ENCODE measurements at places on chromosomes 7 and 10. TPM values are rescaled to one million over a fixed set of nuclear protein-coding genes. Genes with fewer than 3 reads are reported as not detected.

GRCh38 chr7:31664890-31665289 lies 22.1 kb upstream of the PPP1R17 start:
- no peak for DNase-seq

GRCh38 chr7:2260820-2261219 lies 18.8 kb downstream of the NUDT1 start:
- no peak for DNase-seq

SPDYE2B gene
- 0.62 TPM for polyA plus RNA-seq

DNA sequence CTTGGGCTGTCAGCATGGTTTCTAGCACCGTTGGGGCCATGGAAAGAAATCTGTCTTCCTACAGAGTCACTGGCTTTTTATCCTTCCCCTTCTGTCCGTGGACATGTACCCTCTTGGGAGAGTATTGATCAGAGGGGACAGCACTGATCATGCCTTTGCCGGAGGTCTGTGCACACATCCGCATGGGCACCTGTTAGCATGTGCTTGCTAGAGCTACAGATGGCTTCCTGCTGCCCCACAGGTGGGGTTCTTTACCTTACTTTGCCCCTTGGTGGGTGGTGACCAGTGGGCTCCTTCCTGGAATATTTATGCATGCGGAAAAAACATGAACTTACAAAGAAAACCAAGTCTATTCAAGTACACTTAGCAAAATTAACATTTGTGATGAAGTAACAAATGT lies 24.9 kb downstream of the RPS24 start:
- no peak for DNase-seq

GRCh38 chr7:16615228-16615627 lies 30.3 kb downstream of the ANKMY2 start:
- no peak for DNase-seq

SLC13A1 gene
- 17.3 TPM for polyA plus RNA-seq

NUTM2E gene
- polyA plus RNA-seq = 0.10 TPM

SPRN gene
- 5.1 TPM for polyA plus RNA-seq

DNA sequence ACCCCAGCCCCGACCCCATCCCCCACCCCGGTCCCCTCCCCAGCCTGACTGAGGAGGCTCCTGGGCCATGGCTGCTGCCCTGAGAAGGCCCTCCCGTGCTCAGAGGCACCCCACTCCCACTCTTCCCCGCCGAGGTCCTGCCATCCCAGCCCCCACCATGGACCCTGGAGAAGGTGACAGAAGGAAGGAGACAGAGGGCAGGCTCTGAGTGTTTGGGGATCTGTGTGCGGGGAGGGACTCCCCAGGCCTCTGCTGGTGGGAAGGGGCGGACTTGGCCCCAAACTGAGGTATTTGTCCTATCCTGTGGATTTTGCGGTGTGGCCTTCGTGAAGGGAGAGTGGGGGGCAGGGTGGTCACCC lies 53.4 kb downstream of the PWWP2B start:
- no peak for DNase-seq

GRCh38 chr7:143882020-143882603 lies 19.9 kb downstream of the TCAF1 start:
- peak; percentile 77 for DNase-seq

YAE1 gene
- polyA plus RNA-seq = 43.2 TPM

GRCh38 chr10:33412653-33413361 lies 78.3 kb upstream of the NRP1 start:
- DNase-seq = no peak

TSC22D4 gene
- polyA plus RNA-seq = 58.3 TPM

GRCh38 chr10:25483999-25484398 lies 309.2 kb downstream of the GPR158 start:
- DNase-seq = no peak

GRCh38 chr10:98460837-98461499 lies 14.2 kb upstream of the HPS1 start:
- no peak for DNase-seq

DNA sequence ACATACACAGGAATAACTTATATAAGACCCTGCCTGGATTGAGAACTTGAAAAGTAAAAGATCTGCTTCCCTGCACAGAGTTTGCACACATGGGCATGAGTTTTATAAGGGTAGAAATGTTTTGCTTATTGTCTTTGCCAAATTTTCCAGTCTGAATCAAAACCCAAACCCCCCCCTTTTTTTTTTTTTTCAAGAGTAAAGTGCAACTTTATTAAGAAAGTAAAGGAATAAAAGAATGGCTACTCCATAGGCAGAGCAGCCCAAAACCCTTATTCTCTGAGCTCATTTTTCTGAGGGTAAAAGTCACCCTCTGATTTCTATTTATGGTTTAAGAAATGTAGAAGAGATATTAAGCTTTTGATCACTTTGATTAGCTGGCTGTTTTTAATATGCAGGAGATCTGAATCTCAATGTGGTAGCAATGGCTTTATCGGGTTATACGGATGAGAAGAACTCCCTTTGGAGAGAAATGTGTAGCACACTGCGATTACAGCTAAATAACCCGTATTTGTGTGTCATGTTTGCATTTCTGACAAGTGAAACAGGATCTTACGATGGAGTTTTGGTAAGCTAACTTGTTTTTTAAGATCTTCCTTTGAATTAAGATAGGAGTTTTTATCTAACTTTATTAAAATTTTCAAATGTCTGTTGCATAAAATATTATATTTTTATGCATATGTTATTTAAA lies 18.7 kb downstream of the MIOS start:
- DNase-seq = no peak
